ENCODE measurements at places on chromosomes 3 and 15.

DNA sequence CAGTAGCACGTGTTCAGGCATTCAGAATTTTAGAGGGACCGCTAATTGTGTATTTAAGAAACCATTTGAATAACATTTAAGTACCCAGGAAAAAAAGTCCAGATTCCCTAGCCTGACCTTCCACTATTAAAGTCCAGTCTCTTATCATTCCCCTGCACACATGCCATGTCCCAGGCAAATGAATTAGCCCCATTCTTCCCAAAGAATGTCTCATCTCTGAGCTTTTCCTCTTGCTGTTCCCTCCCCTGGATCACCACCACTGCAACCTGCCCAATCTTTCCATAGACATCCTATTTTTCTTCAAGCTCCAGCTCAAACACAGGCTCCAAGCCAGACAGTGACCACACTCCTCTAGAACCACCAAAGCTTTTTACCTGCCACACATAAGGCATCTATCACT lies 25.9 kb downstream of the PLD1 start:
- DNase-seq, result no peak

DNA sequence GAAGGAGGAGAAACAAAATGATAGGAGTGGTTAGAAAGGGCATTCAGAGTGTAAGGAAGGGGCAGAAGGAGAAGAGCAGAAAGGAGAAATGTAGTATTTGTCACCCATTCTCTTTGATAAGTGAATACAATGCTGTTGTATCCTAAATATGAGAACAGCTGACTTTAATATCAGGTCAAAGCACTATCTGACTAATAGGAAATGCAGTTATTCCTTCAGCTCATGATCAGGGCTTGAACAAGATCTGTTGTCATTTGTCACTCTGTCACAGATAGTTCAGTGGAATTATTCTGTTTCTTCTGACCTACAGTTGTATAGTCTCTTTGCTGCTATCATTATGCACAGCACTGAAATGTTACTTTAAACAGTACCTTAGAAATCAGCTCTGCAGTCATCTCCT lies 149.4 kb downstream of the FRMD5 start:
- no peak for DNase-seq

DNA sequence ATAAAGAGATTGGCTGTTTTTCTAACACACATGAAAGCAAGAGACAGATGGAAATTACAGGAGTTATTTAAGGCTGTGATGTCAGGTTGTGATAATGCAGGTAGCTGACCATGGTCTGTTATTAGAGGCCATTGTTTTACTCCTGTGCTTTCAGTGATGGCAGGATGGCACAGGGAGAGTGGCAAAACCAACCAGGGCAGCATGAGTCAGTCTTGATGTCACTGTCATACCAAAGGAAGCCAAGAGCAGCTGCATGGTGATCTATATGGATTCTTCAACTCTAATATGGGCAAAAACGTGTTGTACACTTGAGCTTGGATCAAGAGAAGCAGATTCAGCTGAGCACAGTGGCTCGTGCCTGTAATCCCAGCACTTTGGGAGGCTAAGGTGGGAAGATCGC lies 91.8 kb upstream of the LMOD3 start:
- no peak for DNase-seq

DNA sequence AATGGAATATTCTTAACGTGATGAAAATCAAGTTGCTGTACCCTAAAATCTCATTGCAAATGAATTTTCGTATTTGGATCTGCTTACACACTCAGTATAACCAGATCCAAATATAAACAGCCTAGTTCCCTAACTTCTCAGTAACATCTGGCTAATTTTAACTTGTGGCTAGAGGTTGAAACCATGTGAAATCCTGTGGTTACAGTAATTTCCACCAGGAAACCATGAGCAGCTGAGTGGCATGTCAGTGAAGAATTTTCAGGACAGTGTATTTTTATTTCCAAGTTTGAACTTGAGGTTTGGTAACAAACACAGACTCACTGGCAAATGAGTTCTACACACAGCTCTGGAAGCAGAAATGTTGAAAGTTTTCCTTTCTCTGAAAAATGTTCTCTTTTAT lies 754.1 kb downstream of the NR2F2 start:
- DNase-seq, result no peak

DNA sequence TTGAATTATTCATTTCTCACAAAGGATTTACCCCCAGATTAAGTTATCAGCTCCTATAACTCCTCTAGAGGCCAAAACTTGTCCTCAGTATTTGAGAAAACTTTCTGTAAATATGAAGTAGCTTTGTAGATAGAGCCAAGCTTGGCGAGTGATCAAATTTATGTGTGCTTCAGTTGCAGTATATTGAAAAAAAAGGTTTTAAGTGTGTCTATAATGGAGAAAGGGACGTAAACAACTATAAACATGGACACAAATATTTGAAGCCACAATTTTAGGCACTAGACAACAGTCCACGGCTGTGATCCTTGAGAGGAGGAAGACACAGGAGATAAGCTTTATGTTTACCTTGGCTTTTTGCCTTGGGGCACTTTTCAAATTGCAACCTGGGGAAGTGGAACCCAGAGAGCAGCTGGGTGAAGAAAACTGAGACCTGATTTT lies 118.7 kb downstream of the THRB start:
- DNase-seq, result no peak

DNA sequence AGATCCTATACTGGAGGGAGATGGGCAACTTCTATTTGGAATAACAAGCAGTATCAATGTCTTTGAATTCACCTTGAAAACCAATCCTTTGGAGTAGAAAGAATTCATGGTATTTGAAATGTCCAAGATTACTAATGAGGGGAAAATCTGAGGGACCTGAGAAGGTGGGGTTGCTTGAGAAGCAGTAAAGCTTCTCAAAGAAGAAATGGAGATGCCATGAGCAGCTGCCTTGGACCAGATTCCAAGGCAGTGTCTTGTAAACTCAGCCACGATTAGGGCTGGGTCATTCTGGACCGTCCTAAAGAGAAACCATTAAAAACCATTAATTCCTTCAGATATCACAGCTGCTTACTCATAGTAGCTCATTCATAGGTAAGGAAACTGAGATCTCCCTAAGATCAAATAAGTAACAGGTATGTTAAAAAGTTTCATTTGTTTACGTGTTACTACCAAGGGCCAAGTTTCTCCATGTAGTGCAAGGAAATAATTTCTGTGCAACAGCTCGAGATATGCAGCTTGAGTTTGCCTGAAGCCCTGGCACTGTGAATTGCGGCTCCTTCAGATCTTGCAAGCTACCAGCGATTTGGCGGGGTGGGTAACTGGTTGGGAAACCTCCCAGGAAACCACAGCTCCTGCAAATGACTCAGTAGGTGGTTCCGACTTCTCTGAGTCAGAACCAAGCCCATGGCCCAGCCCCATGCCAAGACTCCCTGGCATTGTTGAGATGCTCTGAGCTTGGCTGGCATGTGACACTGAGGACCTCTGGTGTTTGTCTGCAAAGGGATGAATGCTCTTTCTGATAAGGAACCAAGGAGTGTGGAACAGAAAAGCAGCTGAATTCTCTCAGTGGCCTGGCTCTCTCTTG lies 296.8 kb downstream of the RORA start:
- peak; percentile 5 for DNase-seq

GRCh38 chr3:179116816-179117215 lies 31.3 kb upstream of the PIK3CA start:
- no peak for DNase-seq
